Upper lobe of left lung (tissue), 6 donors: ENCODE measurements at places on chromosomes 1 and 21. TPM values are rescaled to one million over a fixed set of nuclear protein-coding genes. Genes with fewer than 3 reads are reported as not detected.

DNA sequence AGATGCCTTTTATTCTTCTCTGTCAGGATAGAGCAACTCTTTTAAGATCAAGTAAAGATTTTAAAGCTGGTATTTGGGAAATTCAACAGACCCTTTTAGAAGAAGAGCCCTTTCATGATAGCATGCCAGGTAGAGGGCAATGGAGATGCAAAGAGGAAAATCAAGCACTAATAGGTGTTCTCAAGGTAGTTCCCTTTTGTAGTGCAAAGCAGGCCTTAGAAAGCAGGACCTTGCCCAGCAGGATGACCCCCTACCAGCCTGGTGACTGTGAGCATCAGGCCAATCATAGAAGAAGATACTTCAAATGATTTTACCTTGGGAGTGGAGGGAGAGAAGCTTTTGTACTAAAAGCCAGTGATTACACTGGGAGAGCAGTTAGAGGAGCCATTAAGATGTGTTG, 381.4 kb upstream of the ZRANB2 start:
- H3K4me3 ChIP-seq = no peak overlapping the region
- H3K27ac ChIP-seq = no peak overlapping the region
- no peaks in the 10 kb centered on the region for H3K4me1 ChIP-seq
- no peaks in the 10 kb centered on the region for H3K27me3 ChIP-seq
- H3K36me3 ChIP-seq = no peaks in the 10 kb centered on the region
- no peak for DNase-seq

- no peaks in the 10 kb centered on the region for H3K27me3 ChIP-seq
- DNase-seq = peak; percentile 93
- no peaks in the 10 kb centered on the region for H3K36me3 ChIP-seq
- peak overlapping the region; percentile 92 for H3K27ac ChIP-seq
Observed at GRCh38 chr1:2233997-2234761, 6.1 kb downstream of the SKI start.

- peak overlapping the region; percentile 76 for H3K4me3 ChIP-seq
- no peaks in the 10 kb centered on the region for H3K27me3 ChIP-seq
- DNase-seq = no peak
- peaks cover 14% of the 10 kb centered on the region for H3K4me1 ChIP-seq
- H3K36me3 ChIP-seq = no peaks in the 10 kb centered on the region
Observed at GRCh38 chr1:101025283-101025656, 314 bp downstream of the DPH5 start.

DNA sequence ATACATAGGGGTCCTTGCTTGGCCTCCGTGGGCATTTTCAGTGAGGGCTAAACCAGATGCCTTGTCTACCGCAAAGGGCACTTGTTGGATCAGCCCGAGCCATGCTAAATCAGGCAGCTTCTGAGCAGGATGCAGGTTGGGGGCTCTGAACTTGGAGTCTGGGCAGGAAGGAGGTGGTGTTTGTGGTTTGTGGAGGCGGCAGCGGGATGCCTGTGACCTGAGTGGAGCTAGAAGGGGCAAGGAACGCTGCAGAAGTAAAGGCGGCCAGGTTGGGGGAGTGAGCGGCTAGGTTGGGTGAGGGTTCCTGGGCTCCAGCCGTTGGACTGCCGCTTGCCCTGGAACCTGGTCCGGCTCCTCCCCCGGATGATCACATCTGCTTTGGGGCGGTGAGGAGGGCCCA, 183.9 kb downstream of the CAMTA1 start:
- no peaks in the 10 kb centered on the region for H3K27me3 ChIP-seq
- H3K27ac ChIP-seq = no peak overlapping the region
- no peaks in the 10 kb centered on the region for H3K4me1 ChIP-seq
- no peak for DNase-seq
- H3K36me3 ChIP-seq = no peaks in the 10 kb centered on the region

GRCh38 chr1:5519366-5520135, 472.7 kb downstream of the NPHP4 start:
- H3K4me3 ChIP-seq = no peak overlapping the region
- DNase-seq = no peak
- H3K36me3 ChIP-seq = no peaks in the 10 kb centered on the region
- H3K4me1 ChIP-seq = no peaks in the 10 kb centered on the region
- no peaks in the 10 kb centered on the region for H3K27me3 ChIP-seq

GRCh38 chr1:48036710-48037355, 39.6 kb upstream of the TRABD2B start:
- H3K4me3 ChIP-seq = no peak overlapping the region
- no peaks in the 10 kb centered on the region for H3K27me3 ChIP-seq
- no peaks in the 10 kb centered on the region for H3K36me3 ChIP-seq

- H3K27ac ChIP-seq = no peak overlapping the region
- no peak for DNase-seq
- H3K4me1 ChIP-seq = no peaks in the 10 kb centered on the region
- H3K4me3 ChIP-seq = no peak overlapping the region
- no peaks in the 10 kb centered on the region for H3K36me3 ChIP-seq
Observed at GRCh38 chr1:30340934-30341333, 382.5 kb downstream of the MATN1 start.

DNA sequence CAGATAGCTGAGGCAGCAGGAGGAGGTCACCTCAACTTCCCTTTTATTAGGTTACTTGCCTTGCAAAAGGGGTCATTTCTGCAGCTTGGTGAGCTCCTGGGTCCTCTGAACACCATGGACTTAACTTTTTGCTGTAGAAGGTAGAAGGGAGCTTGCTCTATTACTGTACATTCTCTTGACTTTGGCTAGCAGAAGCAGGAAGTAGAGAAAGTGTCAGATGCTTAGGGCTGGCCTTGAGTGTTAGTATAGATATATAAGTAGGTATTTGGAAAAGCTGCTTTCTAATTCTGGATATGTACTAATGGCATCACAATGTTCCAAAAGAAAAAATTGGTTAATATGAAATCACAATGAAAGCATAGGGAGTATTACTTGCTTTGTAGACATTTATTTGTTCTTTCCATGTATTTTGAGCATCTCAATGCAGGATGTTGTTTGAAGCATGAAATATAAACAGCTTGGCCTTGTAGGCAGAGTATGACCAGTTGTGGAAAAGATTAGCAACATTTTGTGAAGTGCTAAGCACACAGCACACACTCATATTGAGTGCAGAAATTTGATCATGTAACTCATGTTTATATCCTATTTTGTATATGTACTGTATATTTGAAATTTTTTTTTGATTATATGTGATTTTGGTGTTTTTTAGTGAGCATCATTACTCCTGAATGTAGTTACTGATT, 108.8 kb downstream of the DYRK1A start:
- H3K27ac ChIP-seq = no peak overlapping the region
- H3K4me3 ChIP-seq = no peak overlapping the region
- H3K4me1 ChIP-seq = peaks cover 27% of the 10 kb centered on the region
- DNase-seq = no peak
- no peaks in the 10 kb centered on the region for H3K36me3 ChIP-seq
- H3K27me3 ChIP-seq = no peaks in the 10 kb centered on the region

CACNA1S gene
- 0.30 TPM for total RNA-seq
